Activated CD4-positive, alpha-beta memory T cell treated with anti-CD3 and anti-CD28 coated beads for 36 hours (primary cell): ENCODE measurements at places on chromosomes 13 and 19. TPM values are rescaled to one million over a fixed set of nuclear protein-coding genes. Genes with fewer than 3 reads are reported as not detected.

The SIGLECL1 gene
- not detected for total RNA-seq

- DNase-seq = no peak
Measured at GRCh38 chr13:104473936-104474335, 1407.7 kb upstream of the SLC10A2 start.

GRCh38 chr13:76758738-76759137 lies 127.5 kb downstream of the KCTD12 start:
- DNase-seq = no peak

- DNase-seq = no peak
Measured at GRCh38 chr19:18440936-18441803, 3.2 kb upstream of the ISYNA1 start.

The POLD1 gene
- total RNA-seq = 191 TPM

- DNase-seq = peak; percentile 75
Measured at GRCh38 chr19:10566658-10567410, 1.0 kb upstream of the KRI1 start.

The ZNF442 gene
- 2.3 TPM for total RNA-seq

DNA sequence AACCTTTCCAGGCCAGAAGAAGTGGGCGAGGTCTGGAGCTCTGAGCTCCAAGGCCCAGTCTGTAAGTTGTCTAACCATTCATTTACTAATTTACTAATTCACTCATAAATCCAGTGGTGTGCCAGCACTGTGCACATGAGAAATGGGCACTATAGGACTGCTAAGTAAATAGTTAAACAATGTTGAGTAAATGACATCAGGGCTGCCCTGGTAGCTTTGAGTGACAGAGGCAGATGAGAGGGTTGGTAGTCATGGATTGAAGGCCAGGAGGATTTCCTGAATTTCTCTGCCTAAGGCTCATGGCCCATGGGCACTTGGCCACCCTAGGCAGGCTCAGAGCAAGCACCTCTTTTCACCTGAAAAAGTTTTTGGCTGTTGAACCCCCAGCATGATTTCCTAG lies 216.9 kb upstream of the RXFP2 start:
- DNase-seq = no peak

DNA sequence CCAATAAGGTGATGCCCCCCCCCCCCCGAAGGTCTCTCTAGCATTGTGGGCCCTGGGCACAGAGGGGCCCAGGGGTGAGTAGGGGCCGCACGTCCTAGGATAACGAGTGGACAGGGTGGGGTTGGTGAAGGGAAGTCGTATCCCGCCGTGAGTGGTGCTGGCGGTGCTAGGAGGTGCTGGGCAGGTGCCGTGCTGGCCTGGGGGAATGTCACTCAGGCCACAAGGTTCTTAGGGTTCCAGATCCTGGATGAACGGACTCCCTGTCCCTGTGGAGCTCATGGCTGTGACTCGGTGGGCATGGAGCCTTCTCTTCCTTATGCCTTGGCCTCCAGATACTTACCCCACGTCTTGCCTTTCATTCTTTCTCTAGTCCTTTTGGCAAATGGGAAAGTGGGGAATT lies 157.4 kb upstream of the SOX1 start:
- no peak for DNase-seq

- no peak for DNase-seq
Measured at GRCh38 chr13:48072304-48072703, 22.6 kb downstream of the MED4 start.

The SHISA7 gene
- total RNA-seq = not detected

- DNase-seq = no peak
Measured at GRCh38 chr19:49020342-49020741, 3.5 kb upstream of the LHB start.

GRCh38 chr13:75507027-75508001 lies 25.3 kb upstream of the TBC1D4 start:
- no peak for DNase-seq

DNA sequence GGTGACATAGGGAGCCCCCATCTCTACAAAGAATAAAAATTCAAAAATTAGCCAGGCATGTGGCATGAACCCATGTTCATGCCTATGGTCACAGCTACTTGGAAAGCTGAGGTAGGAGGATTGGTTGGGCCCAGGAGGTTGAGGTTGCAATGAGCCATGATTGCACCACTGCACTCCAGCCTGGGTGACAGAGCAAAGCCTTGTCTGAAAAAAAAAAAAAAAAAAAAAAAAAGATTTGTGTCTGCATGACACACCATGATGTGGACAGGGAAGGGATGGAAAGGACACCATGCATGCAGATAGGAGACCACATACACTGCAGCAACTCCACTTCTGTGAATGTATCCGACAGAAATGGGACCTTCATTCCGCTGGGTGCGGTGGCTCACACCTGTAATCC lies 34.0 kb upstream of the HOMER3 start:
- no peak for DNase-seq

The CD70 gene
- total RNA-seq = 10.7 TPM

- DNase-seq = no peak
Measured at GRCh38 chr13:106917024-106917571, 349.2 kb upstream of the ARGLU1 start.

DNA sequence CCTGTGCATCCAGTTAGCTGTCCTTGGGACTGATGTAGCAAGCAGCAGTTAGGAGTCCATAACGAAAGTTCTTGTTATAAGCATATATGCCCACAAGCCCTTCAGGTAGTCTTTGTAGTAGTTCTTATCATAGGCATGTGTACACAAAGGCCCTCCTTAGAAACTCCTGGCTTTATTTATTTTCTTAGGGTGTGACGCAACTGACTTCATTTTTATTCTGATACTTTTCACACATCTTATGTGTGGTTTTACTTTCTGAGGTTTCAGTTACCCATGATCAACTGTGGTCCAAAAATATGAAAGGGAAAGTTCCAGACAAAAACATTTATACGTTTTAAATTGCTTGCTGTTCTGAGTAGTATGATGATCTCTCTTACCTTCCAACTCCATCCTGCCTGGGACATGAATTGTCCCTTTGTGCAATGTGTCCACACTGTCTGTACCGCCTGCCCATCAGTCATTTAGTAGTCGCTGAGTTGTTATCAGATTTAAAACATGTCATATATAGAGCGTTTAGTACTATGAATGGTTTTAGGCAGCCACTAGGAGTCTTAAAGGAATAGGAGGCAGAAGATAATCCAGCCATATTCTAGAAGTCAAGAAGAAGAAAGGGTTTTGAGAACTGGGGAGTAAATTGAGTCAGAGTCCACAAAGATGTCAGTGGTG lies 19.4 kb downstream of the GPC5 start:
- no peak for DNase-seq

- no peak for DNase-seq
Measured at GRCh38 chr13:112531263-112531794, 56.6 kb downstream of the TUBGCP3 start.

The CARM1 gene
- 78.3 TPM for total RNA-seq

DNA sequence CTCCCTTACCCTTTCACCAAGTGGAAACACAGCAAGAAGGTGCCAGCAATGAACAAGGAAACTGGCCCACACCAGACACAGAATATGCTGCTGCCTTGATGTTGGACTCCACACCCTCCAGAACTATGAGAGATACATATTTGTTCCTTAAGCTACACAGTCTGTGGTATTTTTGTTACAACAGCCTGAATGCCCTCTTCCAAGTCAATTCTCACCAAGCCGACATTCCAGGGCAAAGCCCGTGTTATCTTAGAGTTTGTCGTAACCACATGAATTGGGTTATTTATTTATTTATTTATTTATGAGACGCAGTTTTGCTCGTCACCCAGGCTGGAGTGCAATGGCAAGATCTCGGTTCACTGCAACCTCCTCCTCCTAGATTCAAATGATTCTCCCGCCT lies 14.9 kb downstream of the FGF21 start:
- no peak for DNase-seq

DNA sequence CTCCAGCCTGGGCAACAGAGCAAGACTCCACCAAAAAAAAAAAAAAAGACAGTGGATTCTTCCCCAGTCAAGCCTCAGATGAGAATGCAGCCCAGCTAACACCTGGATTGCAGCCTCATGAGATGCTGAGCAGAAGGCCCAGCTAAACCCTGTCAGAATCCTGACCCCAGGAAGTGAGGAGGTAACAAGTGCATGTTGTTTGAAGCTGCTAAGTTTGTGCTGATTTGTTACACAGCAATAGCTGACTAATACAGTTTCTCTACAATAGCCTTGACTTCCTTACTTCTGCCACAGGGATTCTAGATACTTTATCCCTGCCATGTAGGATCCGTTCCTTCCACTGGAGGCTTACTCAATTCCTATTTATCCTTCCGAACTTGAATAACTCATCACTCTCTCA lies 20.5 kb downstream of the TMPRSS9 start:
- DNase-seq = no peak

GRCh38 chr13:47896111-47896510 lies 105.0 kb downstream of the SUCLA2 start:
- no peak for DNase-seq

DNA sequence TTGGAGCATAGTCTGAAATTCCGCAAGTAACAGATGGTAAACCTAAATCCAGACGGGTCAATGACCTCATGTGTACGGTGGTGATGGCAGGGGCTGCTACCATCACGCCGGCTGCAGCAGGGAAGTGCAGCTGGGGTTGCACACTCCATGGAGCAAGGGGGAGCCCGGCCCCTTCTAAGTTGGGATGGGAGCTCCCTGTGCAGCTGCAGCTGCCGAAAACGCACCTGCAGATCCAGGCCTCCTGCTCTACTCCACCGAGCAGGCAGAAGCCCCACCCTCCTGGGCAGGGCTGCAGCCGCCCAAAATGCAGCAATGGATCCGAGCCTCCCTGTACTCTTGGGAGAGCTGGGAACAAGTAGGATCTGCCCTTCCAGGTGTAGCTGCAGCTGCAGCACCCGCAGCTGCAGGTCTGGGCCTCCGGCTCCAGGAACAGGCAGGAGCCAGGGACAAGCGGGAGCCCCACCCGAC lies 25.5 kb downstream of the KBTBD6 start:
- no peak for DNase-seq

The GGN gene
- total RNA-seq = 1.2 TPM

GRCh38 chr19:18339723-18340122 lies 675 bp upstream of the PGPEP1 start:
- peak; percentile 13 for DNase-seq

The TGFBR3L gene
- total RNA-seq = 4.4 TPM

The STK11 gene
- total RNA-seq = 74.3 TPM

DNA sequence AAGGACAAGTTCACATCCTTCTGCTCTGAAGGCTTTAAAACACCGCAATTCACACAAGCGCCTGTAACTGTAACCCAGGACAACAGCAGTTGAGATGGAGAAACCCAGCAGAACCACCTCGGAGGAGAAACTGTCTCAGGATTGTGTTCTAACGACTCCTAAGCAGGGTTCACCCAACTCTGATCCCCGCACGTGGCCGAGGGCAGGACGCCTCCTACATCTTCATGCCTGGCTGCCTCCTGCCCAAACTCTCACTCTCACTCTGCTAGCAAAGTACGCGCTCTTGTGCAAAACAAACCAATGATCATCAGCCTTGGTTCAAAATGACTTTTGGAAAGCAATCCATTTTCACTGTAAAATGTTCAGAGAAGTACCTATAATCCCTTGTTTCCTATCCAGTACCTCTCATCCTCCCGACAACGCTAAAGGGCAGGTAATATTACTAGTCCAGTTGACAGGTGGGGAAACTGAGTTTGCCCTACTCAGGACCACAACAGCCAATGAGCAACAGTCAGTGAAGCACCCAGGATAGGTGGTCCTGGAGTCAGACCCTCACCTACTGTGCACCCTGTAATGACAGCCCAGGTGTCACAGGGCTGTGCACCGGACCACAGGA lies 25.6 kb downstream of the EPS15L1 start:
- DNase-seq = no peak

DNA sequence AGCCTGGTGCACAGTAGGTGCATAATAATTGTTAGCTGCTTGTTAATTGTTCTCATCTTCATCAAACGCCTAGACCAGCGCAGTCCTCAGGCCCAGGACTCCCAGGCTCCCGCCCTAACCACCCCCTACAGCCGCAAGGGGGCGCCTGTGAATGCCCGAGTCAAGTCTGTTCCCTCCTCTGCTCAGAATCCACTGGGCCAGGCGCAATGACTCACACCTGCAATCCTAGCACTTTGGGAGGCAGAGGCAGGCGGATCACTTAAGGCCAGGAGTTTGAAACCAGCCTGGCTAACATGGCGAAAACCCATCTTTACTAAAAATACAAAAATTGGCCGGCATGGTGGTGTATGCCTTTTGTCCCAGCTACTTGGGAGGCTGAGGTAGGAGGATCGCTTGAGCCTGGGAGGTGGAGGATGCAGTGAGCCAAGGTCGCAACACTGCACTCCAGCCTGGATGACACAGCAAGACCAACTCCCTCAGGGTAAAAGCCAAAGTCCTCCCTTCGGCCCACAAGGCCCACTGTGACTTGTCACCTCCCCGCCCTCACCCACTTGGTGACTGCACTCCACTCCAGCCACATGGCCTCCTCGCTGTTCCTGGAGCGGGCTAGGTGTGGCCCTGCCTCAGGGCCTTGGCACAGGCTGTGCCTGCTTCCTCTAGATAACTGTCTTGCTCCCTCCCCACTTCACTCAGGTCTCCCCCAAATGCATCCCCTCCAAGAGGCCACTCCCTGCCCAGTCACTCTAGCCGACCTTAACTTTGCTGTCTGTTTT lies 9.1 kb downstream of the ZNF653 start:
- DNase-seq = peak; percentile 75

- no peak for DNase-seq
Measured at GRCh38 chr13:79477968-79478367, 3.0 kb upstream of the NDFIP2 start.

GRCh38 chr13:94464771-94465170 lies 14.7 kb downstream of the DCT start:
- DNase-seq = peak; percentile 60

- DNase-seq = no peak
Measured at GRCh38 chr19:16801600-16802013, 27.6 kb upstream of the SIN3B start.

- DNase-seq = no peak
Measured at GRCh38 chr19:18254546-18255503, 19.4 kb downstream of the IQCN start.

DNA sequence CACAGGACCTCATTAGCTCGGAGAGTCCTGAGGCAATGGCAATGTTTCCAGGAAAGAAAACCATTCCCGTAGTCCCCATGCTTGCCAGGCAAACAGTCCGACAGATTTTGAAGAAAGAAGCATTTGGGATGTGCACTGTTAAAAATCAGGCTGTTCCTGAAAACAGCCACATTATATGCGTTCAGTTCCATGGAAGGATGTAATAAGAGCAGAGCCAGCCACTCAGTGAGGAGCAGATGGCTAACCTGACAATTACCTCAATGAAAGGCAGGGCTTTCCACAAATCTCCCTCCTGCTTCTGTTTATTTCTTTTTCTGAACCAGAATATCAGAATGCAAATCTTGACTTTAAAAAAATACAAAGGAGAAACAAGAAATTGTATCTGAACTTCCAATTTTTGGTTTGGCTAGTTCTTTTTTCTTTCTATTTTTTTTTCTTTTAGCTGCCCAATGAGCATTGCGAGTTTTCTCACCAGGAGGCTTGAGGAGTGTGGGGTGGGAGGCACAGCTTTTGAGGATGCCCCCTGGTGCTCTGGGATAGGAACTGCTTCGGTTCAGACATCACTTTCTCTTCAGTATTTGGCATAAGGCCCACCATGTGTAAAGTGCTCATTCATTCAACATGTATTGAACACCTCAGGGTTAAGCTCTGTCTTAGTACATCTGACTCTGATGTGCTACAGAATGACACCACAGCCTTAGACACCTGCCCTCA lies 124.2 kb downstream of the TBC1D4 start:
- DNase-seq = peak; percentile 65

- DNase-seq = no peak
Measured at GRCh38 chr19:50657222-50657669, 8.0 kb downstream of the C19orf81 start.

The NFILZ gene
- total RNA-seq = not detected

- DNase-seq = no peak
Measured at GRCh38 chr13:100837631-100838030, 163.0 kb upstream of the TMTC4 start.

GRCh38 chr13:33735276-33735675 lies 82.7 kb upstream of the RFC3 start:
- no peak for DNase-seq

The RAVER1 gene
- total RNA-seq = 85.0 TPM

The STXBP2 gene
- total RNA-seq = 111 TPM
